ENCODE measurements at places on chromosomes 5 and 9. TPM values are rescaled to one million over a fixed set of nuclear protein-coding genes. Genes with fewer than 3 reads are reported as not detected.

The GALNT12 gene
- total RNA-seq: 3.8 TPM

The SPATA31E1 gene
- total RNA-seq: not detected

The PNPLA7 gene
- 0.13 TPM for total RNA-seq

The MELK gene
- 18.0 TPM for total RNA-seq

The GPR150 gene
- 1.0 TPM for total RNA-seq

The LCN10 gene
- total RNA-seq: not detected

The OR13C2 gene
- total RNA-seq: not detected

The SPATA31A3 gene
- total RNA-seq: not detected

The MARCOL gene
- total RNA-seq: not detected

The ITK gene
- not detected for total RNA-seq

The NR6A1 gene
- 0.52 TPM for total RNA-seq

The CCIN gene
- total RNA-seq: not detected

The CSF1R gene
- total RNA-seq: not detected

The RECK gene
- 8.9 TPM for total RNA-seq

The CCDC192 gene
- not detected for total RNA-seq

The SPINK1 gene
- total RNA-seq: 0.26 TPM

The MAST4 gene
- 9.2 TPM for total RNA-seq

The TERT gene
- total RNA-seq: not detected

The PCDHA2 gene
- not detected for total RNA-seq

The ZNF608 gene
- total RNA-seq: 9.3 TPM

The SH3RF2 gene
- total RNA-seq: 2.5 TPM

The PCDHGA8 gene
- 0.65 TPM for total RNA-seq

The TMEM215 gene
- not detected for total RNA-seq

The SPINK6 gene
- not detected for total RNA-seq

The DAB2IP gene
- total RNA-seq: 9.3 TPM

The OR1Q1 gene
- not detected for total RNA-seq

The IL13 gene
- not detected for total RNA-seq

The POU5F2 gene
- total RNA-seq: 0.13 TPM

The PLEKHG4B gene
- total RNA-seq: 0.39 TPM

The ENTR1 gene
- 30.3 TPM for total RNA-seq

The CCDC183 gene
- not detected for total RNA-seq

The LHX6 gene
- total RNA-seq: 1.0 TPM

The POLK gene
- 14.6 TPM for total RNA-seq

The IFNA13 gene
- total RNA-seq: not detected

The TUSC1 gene
- total RNA-seq: 11.5 TPM

The DIRAS2 gene
- total RNA-seq: not detected

The GABBR2 gene
- 7.4 TPM for total RNA-seq

The C9 gene
- not detected for total RNA-seq

The RXRA gene
- total RNA-seq: 17.6 TPM

The INSYN2B gene
- total RNA-seq: 14.7 TPM

The FCN2 gene
- total RNA-seq: not detected

The DRD1 gene
- not detected for total RNA-seq

The ABLIM3 gene
- total RNA-seq: 91.3 TPM

The AHRR gene
- total RNA-seq: 47.7 TPM

The PCDHB14 gene
- 1.4 TPM for total RNA-seq

The PPP3R2 gene
- not detected for total RNA-seq

The ANKRD18B gene
- total RNA-seq: under 0.01 TPM

The ANKRD20A1 gene
- total RNA-seq: not detected

The GRIA1 gene
- total RNA-seq: 0.65 TPM

The CCNI2 gene
- under 0.01 TPM for total RNA-seq

The PCDHB3 gene
- total RNA-seq: 0.13 TPM

The CORO2A gene
- total RNA-seq: 0.32 TPM

The NSUN2 gene
- 26.5 TPM for total RNA-seq

The GLRA1 gene
- total RNA-seq: not detected
